Activated naive CD8-positive, alpha-beta T cell treated with anti-CD3 and anti-CD28 coated beads for 36 hours (primary cell): ENCODE measurements at places on chromosomes 7 and 10. TPM values are rescaled to one million over a fixed set of nuclear protein-coding genes. Genes with fewer than 3 reads are reported as not detected.

Gene WNT8B
- 0.16 TPM for total RNA-seq

GRCh38 chr7:136405931-136406777 is 429.0 kb upstream of the MTPN start:
- H3K4me3 ChIP-seq = no peak overlapping the region
- no peaks in the 10 kb centered on the region for H3K36me3 ChIP-seq
- peaks cover 6% of the 10 kb centered on the region for H3K27me3 ChIP-seq
- peaks cover 5% of the 10 kb centered on the region for H3K4me1 ChIP-seq
- H3K27ac ChIP-seq = no peak overlapping the region
- peak; percentile 12 for DNase-seq

- no peak overlapping the region for H3K27ac ChIP-seq
- peaks cover 15% of the 10 kb centered on the region for H3K27me3 ChIP-seq
- no peaks in the 10 kb centered on the region for H3K36me3 ChIP-seq
- H3K4me3 ChIP-seq = no peak overlapping the region
- H3K4me1 ChIP-seq = peaks cover 7% of the 10 kb centered on the region
Measured at GRCh38 chr10:129275886-129276285, 191.2 kb upstream of the MGMT start.

DNA sequence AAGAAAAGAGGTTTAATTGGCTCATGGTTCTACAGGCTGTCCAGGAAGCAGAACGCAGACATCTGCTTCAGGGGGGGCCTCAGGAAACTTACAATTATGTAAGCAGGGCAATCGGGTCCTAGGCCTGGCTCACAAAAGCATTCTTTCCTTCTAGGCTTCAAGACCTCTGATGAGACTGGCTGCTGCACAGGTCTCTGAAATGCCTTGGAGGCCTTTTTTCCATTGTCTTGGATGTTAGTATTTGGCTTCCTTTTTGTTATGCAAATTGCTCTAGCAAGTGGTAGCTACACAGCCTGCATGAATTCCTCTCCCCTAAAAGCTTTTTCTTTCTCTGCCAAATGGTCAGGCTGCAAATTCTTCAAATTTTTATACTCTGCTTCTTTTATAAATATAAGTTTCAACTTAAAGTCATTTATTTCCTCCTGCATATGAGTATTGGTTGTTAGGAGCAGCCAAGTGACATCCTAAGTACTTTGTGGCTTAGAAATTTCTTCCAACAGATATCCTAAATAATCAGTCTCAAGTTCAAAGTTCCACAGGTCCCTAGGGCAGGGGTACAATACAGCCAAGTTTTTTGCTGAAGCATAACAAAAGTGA is 83.1 kb upstream of the SEMA3A start:
- no peaks in the 10 kb centered on the region for H3K4me1 ChIP-seq
- no peaks in the 10 kb centered on the region for H3K36me3 ChIP-seq
- H3K27ac ChIP-seq = no peak overlapping the region
- DNase-seq = no peak
- no peaks in the 10 kb centered on the region for H3K27me3 ChIP-seq

Gene CPA2
- not detected for total RNA-seq

Gene TMEM26
- not detected for total RNA-seq

Gene SLC12A9
- total RNA-seq = 14.6 TPM

DNA sequence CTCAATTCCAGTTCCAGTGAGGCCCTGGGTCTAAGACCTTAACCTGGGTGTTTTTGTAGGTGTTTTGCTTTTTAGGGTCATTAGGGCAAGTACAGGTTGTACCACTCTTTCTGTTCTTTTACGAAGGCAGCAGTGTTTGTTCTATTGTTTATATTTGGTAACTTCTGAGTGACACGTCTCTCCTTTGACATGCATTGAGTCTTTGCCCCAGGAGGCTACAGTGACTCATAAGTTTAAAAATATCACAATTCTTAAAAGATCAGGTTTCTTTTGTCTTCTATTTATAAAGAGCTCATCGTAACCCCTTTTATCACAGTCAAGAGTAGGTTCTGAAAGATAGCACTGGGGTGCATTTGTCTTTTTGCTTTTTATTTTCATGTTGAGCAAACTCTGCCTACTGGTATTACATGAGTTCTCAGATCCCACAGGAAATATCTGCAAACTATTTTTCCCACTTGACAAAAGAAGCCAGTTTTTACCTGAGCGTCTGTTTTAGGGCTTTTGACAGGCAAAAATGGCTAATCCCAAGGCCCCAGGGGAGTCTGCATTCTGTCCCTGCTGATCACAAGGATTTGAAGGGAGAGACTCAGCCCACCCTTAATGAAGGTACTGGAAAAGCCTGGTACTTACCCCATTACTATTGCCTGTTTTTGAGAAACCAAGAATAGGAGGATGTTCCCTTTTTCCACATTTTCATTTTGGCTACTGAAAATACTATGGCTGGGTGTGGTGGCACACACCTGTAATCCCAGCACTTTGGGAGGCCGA is 7.9 kb downstream of the NUDT13 start:
- H3K4me1 ChIP-seq = peaks cover 5% of the 10 kb centered on the region
- no peak overlapping the region for H3K4me3 ChIP-seq
- H3K36me3 ChIP-seq = peaks cover 8% of the 10 kb centered on the region
- no peak overlapping the region for H3K27ac ChIP-seq
- H3K27me3 ChIP-seq = no peaks in the 10 kb centered on the region

GRCh38 chr7:29871787-29872398 is 65.6 kb downstream of the WIPF3 start:
- H3K4me3 ChIP-seq = no peak overlapping the region
- H3K36me3 ChIP-seq = no peaks in the 10 kb centered on the region
- DNase-seq = no peak
- H3K27me3 ChIP-seq = peaks cover 3% of the 10 kb centered on the region
- no peaks in the 10 kb centered on the region for H3K4me1 ChIP-seq

GRCh38 chr7:151244196-151244840 is 4.2 kb downstream of the SMARCD3 start:
- peaks cover 35% of the 10 kb centered on the region for H3K27me3 ChIP-seq
- peak overlapping the region; percentile 47 for H3K4me3 ChIP-seq
- H3K36me3 ChIP-seq = peaks cover 3% of the 10 kb centered on the region
- H3K4me1 ChIP-seq = peaks cover 30% of the 10 kb centered on the region

GRCh38 chr10:119693262-119693957 is 32.4 kb upstream of the INPP5F start:
- H3K27me3 ChIP-seq = no peaks in the 10 kb centered on the region
- no peak for DNase-seq
- no peak overlapping the region for H3K27ac ChIP-seq

DNA sequence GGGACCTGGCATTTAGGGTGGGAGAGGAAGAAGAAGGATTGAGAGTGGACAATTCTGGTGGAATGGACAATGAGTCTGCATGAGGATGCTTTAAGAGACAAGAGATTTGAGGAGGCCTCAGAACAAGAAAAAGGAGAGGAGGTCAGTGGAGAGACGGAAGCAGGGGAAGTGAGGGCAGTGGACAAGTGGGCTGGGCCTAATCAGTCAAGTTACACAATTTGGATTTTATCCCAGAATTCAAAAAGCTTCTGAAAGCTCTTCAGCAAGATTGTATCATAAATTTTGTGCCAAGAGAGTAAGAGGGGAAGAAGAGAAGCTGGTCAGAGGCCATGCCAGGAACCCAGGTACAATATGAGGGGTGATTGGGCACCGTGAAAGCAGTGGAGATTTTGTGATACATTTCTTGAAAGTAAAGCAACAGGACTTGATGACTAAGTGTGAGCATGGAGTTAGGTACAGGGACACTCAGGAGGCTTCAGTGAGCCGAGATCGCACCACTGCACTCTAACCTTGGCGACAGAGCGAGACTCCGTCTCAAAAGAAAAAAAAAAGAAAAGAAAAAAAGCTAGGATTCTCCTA is 19.3 kb upstream of the TSPAN13 start:
- no peaks in the 10 kb centered on the region for H3K4me1 ChIP-seq
- no peaks in the 10 kb centered on the region for H3K36me3 ChIP-seq
- no peak overlapping the region for H3K4me3 ChIP-seq
- DNase-seq = no peak
- H3K27me3 ChIP-seq = no peaks in the 10 kb centered on the region
- no peak overlapping the region for H3K27ac ChIP-seq

Gene STOX1
- 0.35 TPM for total RNA-seq

DNA sequence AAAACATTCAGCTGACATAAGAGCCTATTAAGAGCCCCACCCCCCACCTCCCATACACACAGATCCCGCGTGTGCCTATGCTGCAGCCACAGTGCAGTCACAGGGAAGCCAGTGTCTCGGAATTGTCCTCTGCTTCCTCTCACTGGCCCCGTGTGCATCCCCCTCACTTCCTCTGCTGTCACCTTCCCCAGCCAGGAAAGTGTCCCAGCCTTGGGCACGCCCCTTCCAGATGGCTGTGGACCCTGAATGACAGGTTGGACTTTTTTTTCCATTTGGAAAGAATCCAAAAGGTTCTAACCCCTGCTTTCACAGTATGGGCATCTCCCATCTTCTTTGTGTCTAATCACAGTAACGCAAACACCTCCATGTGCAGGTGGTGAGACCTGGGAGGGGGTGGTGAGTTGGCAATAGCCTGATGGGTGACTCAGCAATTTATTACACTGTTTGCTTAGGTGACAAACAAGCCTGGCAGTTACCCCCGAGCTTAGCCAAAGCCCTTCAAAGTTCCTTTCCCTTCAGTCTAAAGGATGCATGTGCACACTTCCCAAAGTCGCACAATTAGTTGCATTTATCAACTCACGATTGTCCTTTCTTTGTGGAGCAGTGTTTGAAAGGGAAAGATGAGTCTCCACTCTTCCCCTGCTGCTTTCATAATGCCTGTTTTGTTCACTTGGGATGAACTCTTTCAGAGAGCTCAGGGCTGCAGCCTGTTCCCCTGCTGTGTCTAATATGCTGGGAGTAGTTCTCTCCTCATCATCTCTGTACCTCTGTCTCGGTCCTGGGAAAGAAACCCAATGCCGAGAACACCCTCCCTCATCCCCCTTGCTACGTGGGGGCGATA is 67.5 kb upstream of the EFCAB10 start:
- no peak overlapping the region for H3K27ac ChIP-seq
- H3K4me3 ChIP-seq = no peak overlapping the region
- H3K36me3 ChIP-seq = peaks cover 6% of the 10 kb centered on the region
- H3K4me1 ChIP-seq = peaks cover 16% of the 10 kb centered on the region
- no peak for DNase-seq

DNA sequence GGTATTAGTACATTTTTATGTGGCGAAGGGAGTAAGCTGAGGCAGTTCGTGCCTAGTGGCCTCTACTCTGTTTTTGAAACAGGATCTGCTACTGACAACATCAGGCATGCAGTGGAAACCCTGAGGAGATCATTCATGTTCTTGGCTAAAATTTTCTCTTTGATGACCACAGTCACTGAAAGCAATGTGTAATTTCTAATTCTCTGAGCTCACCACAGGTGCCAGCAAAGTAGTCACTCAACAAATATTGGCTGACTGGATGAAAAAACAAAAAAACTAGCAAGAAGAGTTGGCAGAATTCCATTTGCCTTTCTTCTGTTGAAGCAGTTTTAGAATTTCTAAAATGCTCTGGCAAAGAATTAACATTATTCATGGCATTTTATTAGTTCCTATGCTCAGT is 176.5 kb upstream of the KCTD7 start:
- H3K4me3 ChIP-seq = no peak overlapping the region
- no peaks in the 10 kb centered on the region for H3K27me3 ChIP-seq
- H3K36me3 ChIP-seq = peaks cover 16% of the 10 kb centered on the region
- H3K27ac ChIP-seq = no peak overlapping the region
- H3K4me1 ChIP-seq = peaks cover 14% of the 10 kb centered on the region
- DNase-seq = no peak
